EH (cell line): ENCODE measurements at places on chromosomes 12 and 14.

DNA sequence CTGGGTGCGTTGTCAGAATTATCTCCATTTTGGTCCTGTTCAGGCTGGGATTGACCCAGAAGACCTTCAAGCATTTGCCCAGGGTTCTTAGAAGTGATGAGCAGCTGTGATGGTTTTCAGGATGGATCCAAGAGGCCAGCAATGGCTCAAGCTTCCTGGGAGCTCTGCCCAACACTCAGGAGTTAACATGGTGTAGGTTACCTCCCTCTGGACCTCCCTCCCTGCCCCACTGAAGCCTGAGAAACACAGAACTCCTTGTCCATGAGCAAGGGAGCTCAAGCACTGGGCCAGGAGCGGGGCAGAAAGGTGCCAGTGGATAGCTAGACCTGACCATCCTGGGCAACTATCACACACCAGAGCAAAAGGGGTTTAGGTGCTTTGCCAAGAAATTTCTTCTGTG is 148.4 kb upstream of the FKBP4 start:
- DNase-seq, result no peak

DNA sequence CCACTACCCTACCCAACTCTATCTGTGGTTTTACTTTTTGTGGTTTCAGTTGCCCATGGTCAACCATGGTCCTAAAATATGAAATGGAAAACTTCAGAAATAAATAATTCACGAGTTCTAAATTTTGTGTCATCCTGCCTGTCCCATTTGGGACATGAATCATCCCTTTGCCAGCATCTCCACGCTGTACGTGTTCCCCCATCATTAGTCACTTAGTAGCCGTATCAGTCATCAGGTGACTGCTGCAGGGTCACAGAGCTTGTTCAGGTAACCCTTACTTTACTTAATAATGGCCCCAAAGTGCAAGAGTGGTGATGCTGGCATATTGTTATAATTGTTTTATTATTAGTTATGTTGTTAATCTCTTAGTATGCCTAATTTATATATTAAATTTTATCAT is 209.9 kb downstream of the ITPR2 start:
- DNase-seq, result no peak

GRCh38 chr12:122895704-122896636 is at the start of gene VPS37B:
Gene VPS37B (minus strand): TSS chr12:122896124. CDS start chr12:122896062, 62 bp downstream.
- peak; percentile 81 for DNase-seq

- DNase-seq, result no peak
Observed at GRCh38 chr14:101174522-101174838, 271.0 kb upstream of the RTL1 start.

- DNase-seq, result peak; percentile 68
Observed at GRCh38 chr12:48925304-48926011, at the start of gene FKBP11. Gene FKBP11 (minus strand): TSS chr12:48925492. CDS start chr12:48925428, 64 bp downstream.

- DNase-seq, result peak; percentile 19
Observed at GRCh38 chr14:63512861-63513260, 30.3 kb downstream of the PPP2R5E start.

GRCh38 chr12:49932533-49933130 is 17.9 kb upstream of the AQP2 start:
- DNase-seq, result no peak

DNA sequence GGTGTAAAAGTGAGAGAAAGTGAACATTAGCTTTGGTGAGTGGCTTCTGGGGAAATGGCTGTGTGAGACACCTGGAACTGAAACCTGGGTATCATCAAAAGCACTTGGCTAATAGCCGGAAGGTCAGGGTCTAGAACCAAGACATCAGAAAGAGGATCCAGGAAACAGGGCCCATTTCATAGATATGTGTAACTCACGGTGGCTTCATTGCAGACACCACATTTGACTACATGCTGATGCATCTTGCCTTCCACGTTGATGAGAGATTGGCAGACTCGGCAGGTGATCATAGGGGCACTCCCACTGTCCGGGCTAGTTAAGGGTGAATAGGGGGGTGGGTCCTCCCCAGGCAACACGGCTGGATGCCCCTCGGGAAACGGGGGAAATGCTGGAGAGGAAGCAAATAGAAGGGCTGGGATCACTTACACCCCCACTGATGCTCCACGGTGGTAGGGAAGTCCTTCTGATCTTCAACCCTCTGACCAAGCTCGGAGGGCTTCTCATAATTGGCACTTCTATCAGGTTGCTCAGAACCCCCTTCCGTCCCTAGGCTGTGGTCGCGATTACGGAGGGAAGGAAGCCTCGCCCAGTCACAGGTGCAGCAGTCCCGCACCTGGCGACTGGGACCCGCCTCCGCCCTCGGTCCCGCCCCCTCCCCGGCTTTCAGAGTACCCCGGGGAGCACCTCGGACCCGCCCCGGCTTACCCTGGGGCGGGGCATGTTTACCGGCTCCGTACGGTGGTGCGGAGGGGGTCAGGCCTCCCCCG is 593 bp downstream of the PIP4P1 start:
- no peak for DNase-seq

- DNase-seq, result no peak
Observed at GRCh38 chr14:78232231-78233000, 62.2 kb downstream of the NRXN3 start.

DNA sequence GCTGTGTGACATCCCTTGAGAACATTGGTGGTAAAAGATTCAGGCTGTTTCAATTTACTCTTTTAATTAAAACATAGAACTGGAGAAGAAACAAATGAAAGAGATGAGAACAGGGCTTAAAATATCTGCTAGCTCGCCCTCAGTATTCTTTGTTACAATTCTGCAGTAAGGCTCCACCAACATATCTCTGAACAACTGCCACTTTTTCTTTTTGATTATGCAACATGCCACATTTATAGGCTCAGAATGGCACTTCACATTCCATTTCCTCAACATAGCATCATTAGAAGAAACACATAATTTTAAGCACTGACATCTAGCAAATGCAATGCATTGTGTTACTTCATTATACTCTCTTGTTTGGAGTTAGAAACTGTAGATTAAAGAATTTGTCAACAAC is 1315.2 kb downstream of the LRFN5 start:
- no peak for DNase-seq

- DNase-seq, result no peak
Observed at GRCh38 chr14:72472845-72473244, 421.1 kb downstream of the DPF3 start.

GRCh38 chr12:66359300-66359699 is 57.0 kb downstream of the HELB start:
- no peak for DNase-seq

- DNase-seq, result no peak
Observed at GRCh38 chr12:62713723-62714122, 221.2 kb downstream of the PPM1H start.

DNA sequence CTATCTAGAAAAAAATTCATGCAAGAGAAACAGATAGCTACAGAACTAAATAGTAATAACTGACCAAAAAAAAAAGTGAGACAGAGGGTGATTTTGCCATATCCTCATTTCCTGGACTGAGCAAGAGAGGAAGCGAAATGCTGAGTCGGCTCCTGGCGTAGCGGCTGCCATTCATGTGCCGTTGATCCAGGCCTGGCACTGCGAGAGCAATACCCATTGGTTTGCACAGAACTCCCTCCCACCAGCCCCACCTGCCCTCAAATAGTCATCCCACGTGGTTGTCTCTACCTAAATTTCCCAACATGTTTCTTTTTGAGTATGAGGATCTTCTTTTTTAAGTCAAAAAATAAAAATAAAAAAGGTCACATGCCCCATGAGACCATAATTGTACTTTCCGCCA is 9.4 kb upstream of the WNT5B start:
- no peak for DNase-seq

GRCh38 chr12:1886396-1887008 is 31.9 kb downstream of the CACNA2D4 start:
- no peak for DNase-seq
